ENCODE measurements at places on chromosomes 2 and 18.
A peak's percentile ranks its signal among the peaks of the same experiment; 100 is the strongest.

DNA sequence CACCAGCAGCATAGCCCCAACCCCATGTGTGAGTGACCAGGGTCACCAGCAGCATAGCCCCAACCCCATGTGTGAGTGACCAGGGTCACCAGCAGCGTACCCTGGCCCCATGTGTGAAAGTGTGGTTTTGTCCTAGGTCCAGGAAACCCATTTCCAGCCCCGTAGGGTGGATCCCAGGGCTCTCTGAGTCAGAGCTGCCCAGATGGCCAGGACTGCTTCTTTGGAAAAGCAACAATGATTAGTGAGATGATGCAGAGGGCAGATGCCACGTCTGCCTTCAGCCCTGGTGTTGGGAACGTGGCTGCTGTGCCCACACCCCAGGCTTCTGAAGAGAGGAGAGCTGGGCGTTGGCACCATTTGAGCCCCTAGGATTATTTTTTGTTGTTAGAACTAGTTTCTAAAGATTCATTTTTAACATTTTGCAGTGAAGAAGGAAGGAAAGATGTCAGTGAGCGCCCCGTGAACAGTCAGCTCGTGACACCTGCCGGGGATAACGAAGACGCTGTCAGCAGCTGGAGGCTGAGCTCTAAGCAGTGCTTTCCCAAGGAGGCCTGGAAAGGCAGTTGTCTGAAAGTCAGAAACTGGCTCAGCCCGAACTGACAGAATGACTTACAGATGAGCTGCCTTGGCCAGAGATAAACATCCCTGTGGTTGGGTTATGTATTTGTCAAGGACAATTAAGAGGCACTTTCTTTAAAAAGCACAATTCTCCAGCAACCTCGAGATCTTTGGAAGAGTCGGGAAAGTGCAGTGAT lies 32.1 kb upstream of the KCNG2 start:
- no peak for ATAC-seq

DNA sequence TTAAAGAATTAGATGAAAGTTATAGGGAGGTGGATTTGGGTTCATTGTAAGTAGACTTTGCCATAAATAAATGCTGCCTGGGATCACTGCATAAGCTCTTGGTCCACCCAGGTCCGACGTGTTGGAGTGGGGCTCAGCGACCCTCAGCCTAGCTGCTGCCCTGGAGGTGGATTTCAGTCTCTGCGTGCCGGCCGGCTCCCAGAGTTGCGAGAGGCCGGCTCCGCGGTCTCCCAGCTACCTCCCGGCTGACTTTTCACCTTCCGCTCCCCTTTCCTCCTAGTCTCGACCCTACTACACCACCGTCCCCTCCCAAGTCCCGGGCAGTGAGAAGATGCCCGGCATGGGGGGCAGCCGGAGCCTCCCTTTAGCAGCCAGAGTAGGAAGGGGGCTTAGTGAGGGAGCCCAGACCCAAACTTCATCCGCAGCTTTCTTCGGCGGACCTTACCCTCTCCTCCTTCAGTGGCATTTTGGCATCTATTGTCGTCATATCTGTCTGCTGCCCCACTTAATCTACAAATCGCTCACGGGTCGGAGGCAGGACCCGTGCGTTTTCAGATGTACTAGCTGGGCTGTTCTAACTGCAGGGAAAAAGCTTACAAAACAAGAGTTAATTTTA lies 8.1 kb downstream of the EMX1 start:
- ATAC-seq, result no peak

DNA sequence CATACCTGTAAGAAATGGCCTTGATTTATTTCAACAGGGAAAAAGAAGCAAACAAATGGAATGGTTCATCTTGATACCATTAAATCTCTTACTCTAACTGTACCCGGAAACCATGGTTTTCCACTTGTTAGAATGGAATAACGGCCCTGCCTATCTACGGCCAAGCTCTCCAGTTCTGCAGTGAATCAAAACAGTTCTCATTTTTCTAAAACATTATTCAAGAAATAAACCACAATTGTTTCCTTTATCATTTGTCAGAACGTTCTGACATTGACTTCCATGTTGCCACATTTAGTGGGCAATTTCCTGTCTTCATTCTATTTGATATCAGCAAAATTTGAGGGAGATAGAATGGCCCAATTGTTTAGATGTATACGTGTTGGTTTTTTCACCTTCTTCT lies 118.8 kb upstream of the CDH19 start:
- no peak for ATAC-seq

DNA sequence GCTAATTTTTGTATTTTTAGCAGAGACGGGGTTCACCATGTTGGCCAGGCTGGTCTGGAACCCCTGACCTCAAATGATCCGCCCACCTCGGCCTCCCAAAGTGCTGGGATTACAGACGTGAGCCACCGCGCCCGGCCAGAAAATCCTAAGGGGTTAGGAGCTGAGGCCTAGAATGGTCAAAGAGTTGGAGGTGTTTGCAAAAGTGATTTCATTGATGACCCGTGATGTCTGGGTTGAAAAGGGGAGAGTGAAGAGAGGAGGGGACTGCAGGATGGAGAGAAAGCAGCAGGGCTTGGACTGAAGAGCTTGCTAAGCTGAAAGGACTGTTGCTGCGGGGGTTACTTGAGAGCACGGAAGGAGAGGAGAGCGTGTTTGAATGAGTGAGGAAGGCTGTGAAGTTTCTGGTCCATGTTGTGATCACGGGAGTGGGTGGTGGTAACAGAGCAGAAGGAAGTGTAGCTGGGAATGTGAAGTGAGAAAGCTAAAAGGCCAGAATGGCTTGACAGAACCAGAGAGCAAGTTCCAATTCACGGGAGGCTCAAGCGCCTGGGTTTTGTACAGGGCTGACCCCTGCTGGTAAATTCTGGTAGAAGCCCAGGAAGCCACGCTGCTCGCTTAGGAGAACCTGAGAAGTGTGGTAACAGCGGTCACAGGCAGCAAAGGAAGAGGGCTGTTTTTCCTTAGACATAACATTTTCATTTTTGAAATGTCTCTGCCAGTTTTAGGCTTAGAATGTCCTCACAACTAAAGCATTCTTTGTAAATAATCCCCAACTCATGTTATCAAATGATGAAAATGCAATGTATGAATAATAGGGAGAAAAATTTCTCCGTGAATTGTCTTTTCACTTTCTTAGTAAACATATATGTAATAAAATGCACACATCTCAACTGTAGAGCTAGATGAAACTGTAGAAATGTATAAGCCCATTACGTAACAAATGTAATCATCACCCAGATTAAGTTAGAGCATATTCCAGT lies 40.5 kb upstream of the ACTR2 start:
- ATAC-seq, result peak; percentile 77
